ENCODE measurements at places on chromosomes 5 and 9. TPM values are rescaled to one million over a fixed set of nuclear protein-coding genes. Genes with fewer than 3 reads are reported as not detected.

GRCh38 chr5:1867114-1867814 lies 15.5 kb downstream of the IRX4 start:
- DNase-seq, result no peak

DNA sequence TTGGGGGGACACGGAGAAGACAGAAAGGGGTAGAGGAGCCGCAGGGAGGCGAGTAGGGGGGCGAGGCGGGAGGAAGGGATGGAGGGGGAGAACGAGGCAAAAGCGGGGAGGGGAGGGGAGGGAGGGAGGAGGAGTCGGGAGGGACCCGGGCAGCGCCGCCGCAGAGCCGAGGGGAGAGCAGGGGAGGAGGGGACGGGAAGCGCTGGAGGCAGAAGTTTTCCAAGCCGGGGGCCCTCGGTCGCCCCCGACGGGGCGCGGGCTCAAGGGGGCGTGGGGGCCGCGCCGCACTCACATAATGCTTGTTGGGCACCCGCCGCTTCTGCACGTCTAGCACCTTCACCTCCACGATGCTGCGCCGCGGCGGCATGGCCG lies 353 bp downstream of the SH3PXD2B start:
- peak; percentile 57 for DNase-seq

DNA sequence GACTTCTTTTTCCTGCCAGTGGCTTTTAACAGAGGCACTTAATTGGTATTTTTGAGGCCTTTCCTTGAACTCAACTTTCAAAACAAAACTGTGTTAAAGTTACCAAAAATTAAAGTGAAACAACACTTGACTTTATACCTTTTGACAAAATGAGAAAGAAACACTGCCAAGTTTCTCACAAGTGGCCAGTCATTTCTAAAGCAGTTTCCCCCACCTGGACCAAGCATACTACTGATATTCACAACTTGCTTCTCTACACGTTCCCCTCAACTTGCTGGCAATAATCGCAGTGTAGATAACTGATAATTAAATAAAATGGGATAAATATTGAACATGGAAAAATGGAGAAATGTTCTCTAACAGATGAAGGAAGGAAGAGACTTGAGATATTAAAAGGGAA lies 135.7 kb downstream of the TLR4 start:
- no peak for DNase-seq

The SAPCD2 gene
- total RNA-seq, result 1.0 TPM

DNA sequence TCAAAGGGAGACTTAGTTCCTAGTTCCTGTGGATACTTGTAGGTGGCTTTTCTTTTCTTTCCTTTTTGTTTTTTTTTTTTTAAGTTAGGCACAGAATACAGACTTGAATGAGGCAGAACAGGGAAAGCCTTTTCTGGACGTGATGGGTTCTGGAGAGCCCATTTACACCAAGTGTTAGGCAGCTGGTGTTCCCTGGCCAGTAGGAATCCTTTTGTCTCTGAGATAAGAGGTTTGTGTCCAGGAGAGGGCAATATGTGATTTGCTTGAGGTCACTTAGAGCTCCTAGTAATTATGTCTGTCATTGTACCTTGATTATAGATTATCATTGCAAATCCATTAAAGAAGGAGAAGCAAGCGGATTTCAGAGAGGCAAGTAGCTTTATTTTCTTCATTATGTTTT lies 9.1 kb downstream of the MEGF10 start:
- DNase-seq, result no peak

The HNRNPAB gene
- 100 TPM for total RNA-seq

DNA sequence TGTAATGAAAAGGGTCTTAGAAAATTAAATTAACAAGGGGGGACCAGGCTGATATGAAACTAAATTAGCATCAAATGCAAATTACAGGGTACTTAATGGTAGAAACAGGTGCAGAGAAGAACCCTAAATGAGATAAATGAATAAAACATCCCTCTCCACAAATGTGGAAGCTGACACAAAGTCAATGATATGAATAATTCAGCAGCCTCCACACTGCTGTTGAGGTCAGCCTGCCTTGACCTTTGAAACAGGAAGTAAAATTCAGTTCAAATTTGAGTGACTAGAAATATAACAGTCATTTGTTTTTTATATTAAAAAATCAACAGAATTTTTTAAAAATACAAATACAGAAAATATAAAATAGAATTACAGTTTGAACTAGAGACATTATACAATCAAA lies 40.0 kb downstream of the EBF1 start:
- no peak for DNase-seq

- DNase-seq, result no peak
Measured at GRCh38 chr5:994272-994607, 14.4 kb upstream of the NKD2 start.

The NKD2 gene
- 0.78 TPM for total RNA-seq

- no peak for DNase-seq
Measured at GRCh38 chr5:117084067-117084466, 509.4 kb upstream of the SEMA6A start.

DNA sequence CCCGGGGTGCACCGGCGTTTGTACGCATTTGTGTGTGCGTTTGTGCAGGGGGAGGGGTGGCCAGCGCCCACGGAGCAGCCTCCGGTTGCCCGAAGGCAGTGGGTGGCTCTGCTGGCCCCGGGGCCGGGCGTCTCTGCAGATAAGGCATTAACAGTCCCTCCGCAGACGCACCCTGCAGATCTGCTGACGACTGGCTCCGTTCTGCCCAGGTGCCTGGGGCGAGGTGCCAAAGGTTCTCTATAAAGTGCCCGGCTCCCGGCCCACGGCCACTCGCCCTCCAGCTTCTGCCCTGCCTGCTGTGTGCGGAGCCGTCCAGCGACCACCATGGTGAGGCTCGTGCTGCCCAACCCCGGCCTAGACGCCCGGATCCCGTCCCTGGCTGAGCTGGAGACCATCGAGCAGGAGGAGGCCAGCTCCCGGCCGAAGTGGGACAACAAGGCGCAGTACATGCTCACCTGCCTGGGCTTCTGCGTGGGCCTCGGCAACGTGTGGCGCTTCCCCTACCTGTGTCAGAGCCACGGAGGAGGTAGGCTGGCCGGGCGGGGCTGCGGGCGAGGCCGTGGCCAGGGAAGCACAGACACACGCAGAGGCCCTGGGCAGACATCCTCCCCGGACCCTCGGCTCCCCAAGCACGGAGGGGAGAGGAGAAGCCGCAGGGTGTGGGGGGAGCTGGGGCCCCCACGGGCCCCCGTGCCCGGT lies at the start of gene SLC6A19:
TSS of gene SLC6A19 (plus strand) at position 269 of the 699 bp plus-strand sequence. CDS start at position 325, 56 bp downstream.
- DNase-seq, result no peak

DNA sequence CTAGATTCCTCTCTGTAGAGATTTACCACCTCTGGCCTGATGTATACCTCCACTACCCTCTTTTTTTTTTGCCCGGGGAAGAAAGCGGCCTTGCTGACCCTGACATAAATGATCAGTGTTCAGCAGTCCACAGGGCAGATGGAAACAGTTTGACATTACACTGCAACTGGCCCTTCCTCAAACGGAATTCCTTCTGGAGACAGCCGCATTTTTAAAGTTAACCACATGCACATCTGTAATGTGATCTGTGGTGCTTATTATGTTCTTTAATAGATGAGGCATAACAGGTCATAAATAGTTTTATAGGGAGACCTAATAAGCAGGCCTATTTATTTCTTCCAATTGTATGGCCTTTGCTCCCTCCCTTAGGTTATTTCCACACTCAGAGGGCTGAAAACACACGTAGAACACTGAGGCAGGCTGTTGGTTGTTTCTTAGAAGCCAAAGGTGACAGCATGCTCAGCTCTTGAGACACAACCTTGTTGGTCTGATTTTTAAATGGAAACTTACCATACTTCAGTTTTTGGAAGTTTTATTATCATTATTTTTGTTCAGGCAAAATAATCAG lies 84.0 kb upstream of the APC start:
- no peak for DNase-seq

The FOXD4L4 gene
- 0.67 TPM for total RNA-seq

The TTC16 gene
- 0.44 TPM for total RNA-seq

DNA sequence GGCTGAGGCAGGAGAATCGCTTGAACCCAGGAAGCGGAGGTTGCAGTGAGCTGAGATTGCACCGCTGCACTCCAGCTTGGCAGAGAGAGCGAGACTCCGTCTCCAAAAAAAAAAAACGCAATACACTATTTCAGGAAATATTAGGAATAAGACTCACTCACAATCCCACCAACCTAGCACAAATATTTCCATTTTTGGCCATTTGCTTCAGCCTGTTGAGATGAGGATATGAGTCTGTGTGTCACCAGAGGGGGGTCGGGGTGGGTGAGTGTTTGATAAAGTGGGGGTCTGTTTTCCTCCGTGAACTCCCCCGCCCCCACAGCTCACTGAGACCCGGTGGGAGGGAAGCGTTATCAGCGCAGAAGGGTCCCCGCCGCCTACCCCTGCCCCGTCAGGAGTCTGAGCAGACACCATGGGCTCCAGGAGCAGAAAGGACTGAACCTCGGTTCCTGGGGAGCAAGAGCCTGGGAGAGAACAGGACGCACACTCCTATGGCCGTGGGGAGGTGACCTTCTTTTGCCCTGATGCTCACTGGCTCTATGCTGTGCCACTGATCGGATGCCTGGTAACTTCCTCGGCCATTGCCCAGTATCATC lies 153.8 kb upstream of the PHYKPL start:
- no peak for DNase-seq

The SERF1A gene
- 25.6 TPM for total RNA-seq

The ARSK gene
- 11.4 TPM for total RNA-seq

DNA sequence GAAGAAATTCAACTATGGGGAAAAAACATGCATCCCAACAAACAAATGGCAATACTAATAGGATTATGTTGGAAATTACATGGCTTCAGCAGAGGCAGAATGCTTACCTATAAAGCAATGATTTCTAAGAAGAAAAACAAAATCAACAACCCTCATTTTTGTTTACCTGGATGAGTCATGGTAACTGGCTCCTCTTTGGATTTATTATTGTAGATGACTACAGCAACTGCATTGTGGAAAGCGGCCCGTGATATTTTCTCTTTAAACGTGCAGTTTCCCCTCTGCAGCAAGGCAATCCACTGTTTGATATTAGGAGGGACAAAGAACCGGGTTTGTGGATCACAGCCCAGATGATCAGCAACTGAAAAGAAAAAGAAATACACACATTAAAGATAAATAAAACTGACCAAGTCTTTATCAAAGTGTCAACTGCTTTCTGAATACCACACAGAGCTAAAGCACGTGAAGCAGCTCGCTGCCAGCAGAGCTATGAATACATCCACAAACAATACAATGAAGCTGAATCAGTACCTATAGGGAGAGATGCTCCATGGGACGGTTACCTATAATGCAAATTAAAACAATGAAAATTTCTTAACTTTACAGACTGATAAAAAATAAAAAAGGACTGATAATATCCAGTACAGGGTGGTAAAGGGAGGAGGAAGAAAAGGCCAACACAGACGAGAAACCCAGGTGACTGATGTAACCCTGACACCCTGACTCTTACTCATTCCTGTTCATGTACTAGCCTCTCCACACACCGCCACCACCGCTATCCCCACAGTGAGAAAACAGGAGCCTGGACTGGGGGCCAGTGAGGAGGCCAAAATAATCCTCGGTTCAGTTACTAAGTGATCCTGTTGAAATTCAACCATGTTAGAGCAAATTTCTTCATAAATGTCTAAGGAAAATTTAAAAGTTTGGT lies 31.0 kb downstream of the RNF130 start:
- DNase-seq, result no peak

- DNase-seq, result no peak
Measured at GRCh38 chr9:75019022-75019421, 9.1 kb downstream of the CARNMT1 start.

The GFPT2 gene
- total RNA-seq, result 13.1 TPM

The NSD1 gene
- total RNA-seq, result 81.9 TPM

DNA sequence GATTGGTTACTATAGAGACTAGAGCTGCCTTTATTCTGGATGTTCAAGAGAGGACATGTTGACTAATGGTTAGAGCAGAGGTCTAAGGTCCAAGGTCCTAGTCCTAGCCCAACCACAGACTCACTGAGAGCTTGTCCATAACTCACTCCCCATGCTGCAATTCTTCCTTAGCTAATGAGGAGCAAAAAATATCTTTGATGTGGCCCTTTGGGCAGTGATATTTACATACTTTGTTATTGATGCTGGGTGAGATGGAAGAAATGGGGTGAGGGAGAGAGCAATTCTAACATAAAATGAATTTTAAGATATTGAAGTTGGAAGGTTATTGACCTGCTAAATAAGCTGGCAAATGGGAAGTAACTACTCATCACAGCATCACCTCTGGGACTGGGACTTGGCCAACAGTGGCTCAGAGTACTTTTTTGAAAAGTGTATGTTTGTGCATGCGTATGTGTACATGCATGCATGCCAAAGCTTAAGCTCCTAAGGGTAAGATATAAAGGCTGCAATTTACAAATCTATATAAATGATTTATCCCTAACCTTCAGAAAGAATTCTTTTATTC lies 58.0 kb upstream of the ANKRD55 start:
- DNase-seq, result no peak

- DNase-seq, result no peak
Measured at GRCh38 chr5:178252258-178252657, 19.7 kb upstream of the PHYKPL start.

GRCh38 chr5:76367623-76368371 lies 35.3 kb upstream of the IQGAP2 start:
- no peak for DNase-seq

DNA sequence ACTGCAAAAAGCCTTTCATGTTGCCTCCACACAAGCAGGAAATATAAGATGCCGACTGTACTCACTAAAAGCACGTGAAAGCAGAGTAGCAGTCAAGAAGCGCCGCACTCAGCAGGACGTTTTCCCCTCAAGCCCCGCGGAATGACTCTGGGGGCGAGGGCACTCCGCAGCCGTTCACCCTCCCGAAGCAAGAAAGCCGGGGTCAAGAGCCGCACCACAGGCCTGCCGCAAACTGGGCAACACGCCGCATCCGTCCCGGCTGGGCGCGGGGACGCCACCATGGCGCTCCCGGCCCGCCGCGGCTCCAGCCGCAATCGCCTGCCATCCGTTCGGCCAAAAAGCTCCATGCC lies 364 bp downstream of the RPS6 start:
- DNase-seq, result no peak

GRCh38 chr9:98962861-98963260 lies 19.2 kb downstream of the COL15A1 start:
- DNase-seq, result no peak

DNA sequence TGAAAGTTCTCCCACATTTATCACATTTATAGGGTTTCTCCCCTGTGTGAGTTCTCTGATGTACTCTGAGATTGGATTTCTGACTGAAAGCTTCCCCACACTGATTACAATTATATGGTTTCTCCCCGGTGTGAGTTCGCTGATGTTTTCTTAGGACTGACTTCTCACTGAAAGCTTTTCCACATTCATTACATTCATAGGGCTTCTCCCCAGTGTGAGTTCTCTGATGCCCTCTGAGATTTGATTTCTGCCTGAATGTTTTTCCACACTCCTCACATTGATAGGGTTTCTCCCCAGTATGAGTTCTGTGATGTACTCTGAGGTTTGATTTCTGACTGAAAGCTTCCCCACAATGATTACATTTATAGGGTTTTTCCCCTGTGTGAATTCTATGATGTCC lies 36.3 kb downstream of the ZNF782 start:
- no peak for DNase-seq

The OTULINL gene
- total RNA-seq, result 7.4 TPM
